ENCODE measurements at places on chromosomes 12 and 14. TPM values are rescaled to one million over a fixed set of nuclear protein-coding genes. Genes with fewer than 3 reads are reported as not detected.
A peak's percentile ranks its signal among the peaks of the same experiment; 100 is the strongest.

DNA sequence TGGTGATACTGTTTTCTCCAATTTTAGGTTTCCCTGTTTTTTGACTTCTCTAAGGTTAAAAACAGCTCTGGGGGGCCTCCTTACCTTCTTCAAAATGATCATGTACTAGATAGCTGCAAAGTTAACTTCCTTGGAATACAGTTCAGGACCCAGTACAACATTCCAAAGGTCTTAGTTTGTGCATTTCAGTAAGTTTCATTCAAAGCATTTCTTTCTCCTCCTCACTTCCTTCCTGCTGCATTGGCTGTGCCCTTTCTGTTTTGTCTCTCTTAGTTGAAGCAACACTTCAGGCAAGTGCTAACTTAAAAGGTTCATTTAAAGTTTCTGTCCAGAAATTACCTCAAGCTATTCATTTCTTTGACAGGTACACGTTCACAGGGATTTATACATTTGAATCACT lies 95.7 kb downstream of the SCN8A start:
- no peak overlapping the region for H3K4me3 ChIP-seq
- H3K36me3 ChIP-seq, result no peaks in the 10 kb centered on the region
- no peaks in the 10 kb centered on the region for H3K27me3 ChIP-seq
- no peak for DNase-seq
- no peak overlapping the region for H3K27ac ChIP-seq

The PMCH gene
- not detected for total RNA-seq

DNA sequence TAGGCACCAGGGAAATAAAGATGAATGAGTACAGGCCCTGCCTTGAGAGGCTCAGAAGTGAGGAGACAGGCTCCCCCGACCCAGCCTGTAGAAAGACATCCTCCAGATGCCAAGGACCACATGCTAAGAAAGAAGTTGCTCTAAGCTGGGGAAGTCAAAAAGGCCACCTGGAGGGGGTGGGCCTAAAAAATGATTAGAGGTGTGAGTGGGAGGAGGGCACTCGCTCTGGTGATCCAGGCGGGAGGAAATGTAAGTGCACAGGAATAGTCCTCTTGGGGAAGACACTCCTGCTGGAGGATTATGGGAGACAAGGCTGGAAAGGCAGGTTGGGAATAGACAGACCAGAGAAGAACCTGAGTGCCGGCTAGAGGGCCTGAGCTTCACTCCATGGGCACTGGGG lies 32.2 kb downstream of the SMUG1 start:
- H3K36me3 ChIP-seq, result no peaks in the 10 kb centered on the region
- H3K27ac ChIP-seq, result no peak overlapping the region
- H3K4me1 ChIP-seq, result peaks cover 74% of the 10 kb centered on the region
- no peak overlapping the region for H3K4me3 ChIP-seq
- peaks cover 3% of the 10 kb centered on the region for H3K27me3 ChIP-seq
- no peak for DNase-seq

- no peaks in the 10 kb centered on the region for H3K4me1 ChIP-seq
- no peak overlapping the region for H3K27ac ChIP-seq
- H3K4me3 ChIP-seq, result no peak overlapping the region
- H3K36me3 ChIP-seq, result no peaks in the 10 kb centered on the region
- H3K27me3 ChIP-seq, result peaks cover 14% of the 10 kb centered on the region
These were observed 156.4 kb downstream of the ATP23 start for GRCh38 chr12:58097741-58098140.

The FANCM gene
- total RNA-seq, result 7.5 TPM

- peaks cover 52% of the 10 kb centered on the region for H3K36me3 ChIP-seq
- no peak overlapping the region for H3K4me3 ChIP-seq
- no peak overlapping the region for H3K27ac ChIP-seq
- no peaks in the 10 kb centered on the region for H3K27me3 ChIP-seq
- no peaks in the 10 kb centered on the region for H3K4me1 ChIP-seq
- no peak for DNase-seq
These were observed 44.4 kb downstream of the AMN start for GRCh38 chr14:102966681-102967505.

The FLRT2 gene
- total RNA-seq, result 143 TPM

The AKAP5 gene
- total RNA-seq, result 2.1 TPM

DNA sequence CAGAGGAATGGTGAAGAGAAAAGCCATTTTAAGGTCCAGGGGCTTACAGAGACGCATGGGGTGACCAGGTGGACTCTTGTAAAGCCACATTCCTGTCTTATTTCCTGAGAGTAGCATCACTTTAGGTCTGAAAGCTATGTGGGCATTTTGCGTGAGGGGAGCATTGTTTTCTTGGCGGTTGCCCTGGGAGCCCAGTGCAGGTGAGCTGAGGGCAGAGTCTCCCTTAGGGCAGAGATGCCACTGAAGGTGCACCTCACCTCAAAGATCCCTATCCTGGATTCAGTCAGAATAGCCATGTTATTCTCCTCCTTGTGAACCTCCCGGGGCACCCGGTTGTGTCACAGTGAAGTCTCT lies 12.4 kb downstream of the GLRX5 start:
- H3K36me3 ChIP-seq, result peaks cover 30% of the 10 kb centered on the region
- H3K4me1 ChIP-seq, result peaks cover 14% of the 10 kb centered on the region
- DNase-seq, result no peak
- peak overlapping the region; percentile 57 for H3K27ac ChIP-seq

The AMN1 gene
- 14.6 TPM for total RNA-seq

DNA sequence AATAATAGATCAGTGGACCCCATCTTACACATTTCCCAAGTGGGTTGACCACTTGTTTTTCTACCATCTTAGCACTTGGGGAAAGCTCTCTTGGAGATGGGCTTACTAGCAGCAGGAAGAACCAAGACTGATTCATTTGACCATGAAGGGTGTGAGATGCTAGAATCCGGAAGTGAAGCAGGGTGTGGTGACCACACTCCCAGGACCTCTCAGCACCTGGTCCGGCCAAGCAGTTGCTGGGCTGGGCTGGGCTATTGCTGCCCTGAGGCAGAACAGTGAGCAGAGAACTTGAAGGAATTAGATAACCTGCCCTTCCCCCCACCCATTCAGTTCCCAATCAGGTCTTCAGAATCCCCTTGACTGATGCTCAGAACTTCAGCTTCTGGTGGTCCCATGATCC lies 24.4 kb downstream of the ADCY6 start:
- no peaks in the 10 kb centered on the region for H3K27me3 ChIP-seq
- H3K27ac ChIP-seq, result no peak overlapping the region
- H3K4me1 ChIP-seq, result no peaks in the 10 kb centered on the region
- no peak for DNase-seq

The GPR137C gene
- 3.8 TPM for total RNA-seq
